ENCODE measurements at places on chromosomes 16 and 17.

DNA sequence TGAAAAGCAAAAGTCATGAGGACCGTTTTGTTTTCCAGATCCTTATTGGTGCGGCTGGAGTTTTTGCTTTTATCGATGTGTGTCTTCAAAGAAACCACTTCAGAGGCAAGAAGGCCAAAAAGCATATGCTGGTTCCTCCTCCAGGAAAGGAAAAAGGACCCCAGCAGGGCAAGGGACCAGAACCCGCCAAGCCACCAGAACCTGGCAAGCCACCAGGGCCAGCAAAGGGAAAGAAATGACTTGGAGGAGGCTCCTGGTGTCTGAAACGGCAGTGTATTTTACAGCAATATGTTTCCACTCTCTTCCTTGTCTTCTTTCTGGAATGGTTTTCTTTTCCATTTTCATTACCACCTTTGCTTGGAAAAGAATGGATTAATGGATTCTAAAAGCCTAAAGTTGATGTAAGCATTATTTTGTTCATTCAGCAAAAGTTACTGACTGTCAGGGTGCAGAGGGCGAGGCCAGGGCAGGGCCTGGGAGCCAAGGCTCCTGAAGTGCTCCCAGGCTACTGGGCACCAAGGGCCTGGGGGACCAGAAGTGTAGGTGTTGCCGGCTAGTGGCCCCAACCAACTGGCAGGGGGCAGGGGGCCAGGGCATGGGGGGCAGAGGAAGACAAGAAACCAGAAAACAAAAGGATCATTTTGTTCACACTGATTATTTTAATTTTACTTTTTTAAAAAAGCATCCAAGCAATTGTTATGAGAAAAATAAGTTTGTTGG lies 8.8 kb downstream of the CMTM2 start:
- no peak for DNase-seq

GRCh38 chr17:10059684-10060211 lies 138.7 kb downstream of the GAS7 start:
- peak; percentile 88 for DNase-seq

- no peak for DNase-seq
Measured at GRCh38 chr16:10419701-10420100, 33.8 kb downstream of the ATF7IP2 start.

DNA sequence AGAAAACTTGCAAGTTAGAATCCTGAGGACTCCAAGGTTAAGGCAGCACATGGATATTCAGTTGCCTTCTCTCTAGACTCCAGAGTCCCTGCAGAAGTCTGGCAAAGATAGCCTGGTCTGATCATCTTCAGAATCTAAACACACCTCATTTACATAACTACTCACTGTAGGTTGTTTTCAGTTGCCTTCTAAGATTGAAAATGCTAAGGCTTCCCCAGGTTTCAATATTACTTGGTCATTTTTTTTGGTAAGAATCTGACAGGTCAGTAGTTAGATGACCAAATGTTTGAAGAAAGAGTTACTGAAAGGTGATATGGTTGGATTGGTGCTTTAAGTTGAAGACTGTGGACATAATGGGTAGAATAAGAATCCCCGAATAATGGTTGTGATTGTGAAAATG lies 205.4 kb upstream of the KCNJ16 start:
- DNase-seq = no peak

GRCh38 chr17:1365445-1366039 lies 34.5 kb downstream of the YWHAE start:
- peak; percentile 71 for DNase-seq

- DNase-seq = no peak
Measured at GRCh38 chr16:27046958-27047518, 19.7 kb upstream of the C16orf82 start.

GRCh38 chr17:71085238-71086033 lies 916.1 kb downstream of the KCNJ2 start:
- no peak for DNase-seq

- no peak for DNase-seq
Measured at GRCh38 chr16:17835118-17835876, 364.5 kb upstream of the XYLT1 start.

GRCh38 chr16:77618951-77619350 lies 103.4 kb upstream of the NUDT7 start:
- no peak for DNase-seq

DNA sequence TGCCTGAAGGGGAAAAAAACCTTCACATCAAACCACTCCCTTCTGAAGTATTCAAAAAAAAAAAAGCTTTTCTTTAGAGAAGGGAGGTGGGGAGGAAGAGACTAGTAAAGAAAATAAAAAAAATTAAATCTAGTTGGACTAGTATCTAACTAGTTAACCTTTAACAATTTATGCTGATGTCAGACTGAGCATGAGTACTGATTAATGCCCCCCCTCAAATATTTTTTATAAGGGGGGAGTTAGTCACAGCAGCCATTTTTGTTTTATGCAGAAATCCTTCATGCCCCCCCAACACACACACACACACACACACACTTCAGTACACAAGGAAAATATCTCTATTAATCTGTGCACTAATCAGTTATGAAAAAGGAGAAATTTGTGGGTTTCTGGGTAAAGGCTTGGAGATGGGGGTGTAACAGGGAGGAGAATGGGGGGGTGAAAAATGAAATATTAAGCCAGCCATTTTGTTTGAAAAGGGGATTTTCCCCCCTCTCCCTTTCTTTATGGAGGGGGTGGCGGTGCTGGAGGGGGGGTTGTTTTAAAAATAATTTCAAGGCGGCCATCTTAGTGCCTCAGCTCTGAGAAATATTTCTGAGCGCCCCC lies 4.7 kb upstream of the CHD3 start:
- no peak for DNase-seq

- no peak for DNase-seq
Measured at GRCh38 chr17:74362810-74363498, 1.3 kb upstream of the BTBD17 start.

- DNase-seq = no peak
Measured at GRCh38 chr16:59950431-59950830, 1216.3 kb upstream of the GOT2 start.

DNA sequence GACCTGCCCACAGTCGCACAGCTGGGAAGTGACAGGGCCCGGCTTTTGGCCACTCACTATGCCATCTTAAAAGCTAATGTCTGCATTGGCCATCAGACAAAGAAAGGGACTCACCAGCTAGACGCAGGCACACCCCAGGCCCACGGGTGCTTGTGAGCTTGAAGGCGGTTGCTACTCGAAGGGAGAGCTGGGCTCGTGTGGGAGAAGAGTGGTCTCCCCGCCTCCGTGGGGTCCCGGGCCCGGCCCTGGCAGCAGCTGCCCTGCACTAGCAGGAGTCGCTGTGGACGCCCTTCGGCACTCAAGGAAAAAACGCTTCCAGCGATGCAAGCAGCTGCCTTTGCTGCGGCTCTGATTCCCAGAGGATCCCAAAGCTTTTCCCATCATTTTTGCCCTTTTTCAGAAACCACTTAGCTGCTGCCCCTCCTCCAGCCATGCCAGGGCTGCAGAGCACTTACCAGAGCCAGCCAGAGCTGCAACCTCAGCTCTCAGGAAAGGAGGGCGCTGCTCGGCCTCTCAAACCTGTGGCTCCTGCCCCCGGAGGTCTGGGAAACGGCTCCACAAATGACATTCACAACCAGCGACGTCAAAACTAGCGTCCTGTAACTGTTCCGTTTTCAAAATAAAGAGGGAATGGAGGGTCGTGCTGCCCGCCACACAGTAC lies 12.3 kb downstream of the TRPV1 start:
- no peak for DNase-seq

GRCh38 chr16:78324649-78325285 lies 225.3 kb downstream of the WWOX start:
- DNase-seq = no peak

- DNase-seq = no peak
Measured at GRCh38 chr16:674214-674881, 1.1 kb upstream of the RHBDL1 start.

GRCh38 chr17:46020998-46021397 lies 21.9 kb downstream of the STH start:
- DNase-seq = no peak

DNA sequence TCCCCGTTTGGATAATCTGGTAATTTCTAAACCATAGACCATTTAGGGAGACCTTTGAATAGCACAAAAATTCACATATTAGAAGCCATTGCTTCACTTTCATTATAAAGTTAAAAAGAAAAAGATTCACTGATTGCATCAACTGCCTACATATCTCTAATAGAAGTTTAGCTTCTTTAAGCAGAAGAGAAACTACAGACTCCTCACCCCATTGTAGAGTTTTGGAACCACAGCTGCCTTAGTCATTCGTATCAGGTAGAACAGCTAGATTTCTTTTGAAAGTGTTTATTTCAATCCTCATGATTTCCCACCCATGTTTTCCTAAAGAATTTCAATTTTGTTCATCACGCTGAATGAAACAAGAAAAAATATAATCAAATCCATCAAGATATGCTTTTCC lies 144.8 kb downstream of the CDH8 start:
- no peak for DNase-seq

DNA sequence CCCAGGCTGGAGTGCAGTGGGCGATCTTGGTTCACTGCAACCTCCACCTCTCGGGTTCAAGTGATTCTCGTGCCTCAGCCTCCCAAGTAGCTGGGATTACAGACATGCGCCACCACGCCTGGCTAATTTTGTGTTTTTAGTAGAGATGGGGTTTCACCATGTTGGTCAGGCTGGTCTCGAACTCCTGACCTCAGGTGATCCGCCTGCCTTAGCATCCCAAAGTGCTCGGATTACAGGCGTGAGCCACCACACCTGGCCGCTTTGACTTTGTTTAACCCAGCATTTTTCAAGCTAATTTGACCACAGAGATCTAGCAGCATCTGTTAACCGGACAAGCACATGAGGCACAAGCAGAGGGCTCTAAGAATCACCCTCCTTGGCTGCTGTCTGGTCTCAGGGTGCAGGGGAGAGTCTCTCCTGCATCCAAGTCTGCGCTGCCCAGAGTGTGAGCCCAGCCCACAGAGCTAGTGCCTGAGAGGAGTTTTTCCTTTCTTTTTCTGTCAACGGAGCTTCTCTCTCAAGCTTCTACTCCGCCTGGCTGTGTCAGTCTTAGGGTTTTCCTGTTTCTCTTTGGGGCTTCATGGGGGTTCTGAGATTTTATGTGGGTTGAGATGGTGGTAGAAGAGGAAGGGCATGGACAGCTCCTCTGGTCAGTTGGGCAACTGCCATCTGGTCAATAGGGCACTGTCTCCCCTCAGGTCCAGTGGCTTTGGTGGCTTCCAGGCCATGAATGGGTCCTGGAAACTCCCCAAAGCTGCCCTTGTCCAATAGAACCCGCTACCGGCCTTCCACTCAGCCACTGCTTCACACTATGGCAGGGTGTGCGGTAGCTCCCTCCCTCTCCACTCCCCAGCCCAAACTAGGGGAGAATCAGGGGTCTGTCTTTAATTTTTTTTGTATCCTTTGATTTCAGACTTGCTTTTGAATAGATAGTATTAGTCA lies 59.6 kb downstream of the TNFRSF13B start:
- peak; percentile 42 for DNase-seq

DNA sequence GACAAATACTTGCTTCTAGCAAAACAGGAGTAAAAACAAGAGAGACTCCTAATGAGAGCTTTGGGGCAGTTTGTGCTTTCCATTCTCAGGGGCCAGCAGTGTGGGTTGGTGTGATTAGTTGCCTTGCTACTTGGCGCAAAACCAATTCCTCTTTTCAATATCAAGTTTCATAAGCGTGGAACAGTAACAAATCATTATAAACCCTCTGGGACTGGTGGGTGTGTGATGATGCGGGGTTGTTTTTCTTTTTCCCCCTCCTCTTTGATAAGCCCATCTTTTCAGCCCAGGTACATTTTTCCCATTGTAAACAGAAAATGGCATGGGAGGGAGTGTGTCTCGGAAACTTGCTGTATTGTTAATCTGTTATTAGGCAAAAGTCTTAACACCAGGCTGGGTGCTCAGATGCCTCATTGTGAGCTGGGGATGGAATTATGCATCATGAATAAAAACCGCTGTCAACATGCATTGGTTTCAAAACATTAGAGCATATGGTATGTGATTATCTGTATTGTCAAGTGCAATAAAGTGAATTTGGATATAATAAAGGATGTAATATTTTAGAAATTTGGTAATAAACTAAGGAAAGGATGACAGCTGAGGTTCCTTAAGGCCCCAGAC lies 166.4 kb downstream of the CCDC182 start:
- no peak for DNase-seq

Data from right atrium auricular region (tissue), 2 donors.